ENCODE measurements at places on chromosomes 4 and X.
A peak's percentile ranks its signal among the peaks of the same experiment; 100 is the strongest.

- no peak for DNase-seq
These were observed 48.2 kb downstream of the CPLX1 start for GRCh38 chr4:777520-778262.

- DNase-seq = no peak
These were observed 626.5 kb upstream of the CPEB2 start for GRCh38 chr4:14375816-14376215.

- no peak for DNase-seq
These were observed 242.2 kb downstream of the SPRY1 start for GRCh38 chr4:123638834-123639233.

GRCh38 chr4:1072830-1073446 lies 40.4 kb downstream of the RNF212 start:
- peak; percentile 45 for DNase-seq

DNA sequence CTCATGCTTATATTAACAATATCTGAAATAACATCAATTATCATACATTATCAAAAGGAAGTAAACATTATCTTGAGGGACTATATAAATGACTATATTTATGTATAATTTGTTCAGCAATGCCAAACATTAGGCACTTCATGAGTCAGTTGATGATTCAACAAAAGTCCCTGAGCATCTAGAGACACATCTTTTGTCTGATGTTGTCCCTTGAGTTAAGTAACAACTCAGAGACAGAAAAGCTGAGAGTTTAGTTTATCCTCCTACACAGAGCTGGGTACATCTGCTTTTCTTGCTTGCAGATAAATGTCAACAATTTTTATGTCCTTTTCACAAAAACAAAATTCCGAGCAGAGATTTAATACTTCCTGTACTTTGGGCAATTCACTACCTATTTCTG lies 311.1 kb downstream of the INPP4B start:
- DNase-seq = no peak

GRCh38 chr4:142698552-142698951 lies 147.5 kb downstream of the INPP4B start:
- DNase-seq = no peak

- DNase-seq = no peak
These were observed 11.2 kb upstream of the ALB start for GRCh38 chr4:73392936-73393335.

- DNase-seq = no peak
These were observed 131.4 kb downstream of the CHIC2 start for GRCh38 chr4:53932796-53933610.

DNA sequence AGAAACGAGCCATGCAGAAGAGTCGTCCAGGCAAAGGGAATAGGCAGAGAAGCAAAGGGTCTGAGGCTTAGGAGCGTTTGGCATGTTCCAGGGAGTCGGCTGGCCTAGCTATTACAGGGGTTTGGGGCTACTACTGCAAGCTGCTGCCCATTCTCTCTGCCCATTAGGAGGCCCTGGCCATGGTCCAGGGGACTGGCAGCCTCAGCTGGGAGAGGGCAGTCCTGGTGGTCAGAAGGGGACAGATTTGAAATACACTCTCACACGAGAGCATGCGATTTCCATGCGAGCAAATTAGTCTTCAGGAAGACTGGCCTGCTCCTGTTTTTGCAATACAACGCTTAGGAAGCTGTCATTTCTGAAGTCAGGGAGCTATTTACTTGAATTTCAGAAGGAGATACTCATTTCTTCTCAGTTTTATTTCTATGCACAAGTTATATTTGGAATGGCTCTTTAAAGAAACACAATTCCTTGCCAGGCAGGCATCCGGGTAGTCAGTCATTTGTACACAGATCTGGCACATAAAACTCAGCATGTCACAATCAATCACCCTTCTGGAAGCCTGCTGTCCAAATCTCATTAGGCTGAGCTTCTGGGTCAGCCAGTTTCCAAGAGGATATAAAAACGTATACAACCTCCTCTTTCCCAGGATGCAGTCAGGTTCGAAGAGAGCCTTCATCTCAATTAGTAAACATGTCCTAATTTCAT lies 27.0 kb downstream of the PROM1 start:
- DNase-seq = no peak

Data from CD4-positive, alpha-beta T cell treated with Interferon alpha-2 for 1 hour (primary cell).